AG20443 (cell line): ENCODE measurements at places on chromosomes 13 and 19.
A peak's percentile ranks its signal among the peaks of the same experiment; 100 is the strongest.

DNA sequence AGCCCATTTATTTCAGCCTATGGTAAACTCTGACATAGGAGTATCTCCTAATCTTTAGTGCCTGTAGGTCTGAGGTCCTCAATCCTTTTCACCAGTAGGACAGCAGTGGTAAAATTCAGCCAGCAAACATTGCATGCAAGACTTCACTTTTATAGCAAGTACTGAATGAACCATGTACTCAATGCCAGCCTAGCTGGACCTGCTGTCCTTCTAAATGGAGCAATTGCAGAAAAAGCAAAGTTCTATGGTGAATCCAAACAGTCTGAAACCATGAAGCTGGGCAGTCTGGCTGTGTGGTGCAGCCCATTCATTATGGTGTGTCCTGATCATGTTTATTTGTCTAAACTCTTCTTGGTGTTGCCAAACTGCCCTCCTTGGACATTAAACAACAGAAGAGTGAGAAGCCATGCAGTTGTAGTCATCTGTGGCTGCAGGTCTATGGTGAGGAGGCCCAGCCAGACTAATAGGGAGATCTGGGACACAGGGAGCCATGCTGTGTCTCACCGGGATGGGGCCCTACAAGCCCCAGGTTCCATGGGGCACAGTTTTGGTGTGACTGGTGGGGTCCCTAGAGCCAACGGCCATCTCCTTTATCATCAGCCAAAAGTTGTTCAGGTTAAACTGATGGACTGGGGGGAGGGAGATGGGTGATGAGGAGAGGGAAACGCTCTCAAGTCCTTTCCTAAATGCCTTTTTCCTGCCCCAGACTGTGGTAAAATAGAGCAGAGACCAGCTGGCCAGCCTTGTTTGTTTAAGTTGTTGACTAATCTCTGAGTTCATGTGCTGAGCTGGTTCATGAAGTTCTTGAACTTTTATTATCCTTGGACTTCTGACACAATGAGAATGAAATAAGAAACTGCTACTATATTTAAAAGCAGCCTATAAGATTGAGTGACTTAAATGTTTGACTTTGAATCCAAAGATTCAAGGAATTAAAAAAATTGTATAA is 20.6 kb upstream of the TNFSF11 start:
- no peak for DNase-seq

DNA sequence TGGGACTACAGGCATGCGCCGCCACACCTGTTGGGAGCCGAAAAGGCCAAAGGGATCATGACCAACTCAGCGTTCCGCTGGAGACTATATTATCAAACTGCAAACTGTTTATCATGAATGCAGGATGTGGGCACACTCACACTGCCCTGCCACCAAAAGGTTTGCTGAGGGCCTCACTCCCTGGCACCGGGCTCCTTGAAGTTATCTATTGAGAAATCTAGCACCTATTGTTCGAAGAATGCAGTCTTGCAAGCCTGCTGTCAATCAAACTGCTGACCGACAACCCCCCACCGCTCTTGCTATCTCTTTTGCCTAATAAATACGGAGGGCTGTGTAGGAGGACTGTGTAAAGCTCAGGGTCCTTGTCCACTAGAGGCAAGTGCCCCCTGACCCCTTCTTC is 5.2 kb upstream of the ZNF836 start:
- DNase-seq = no peak

DNA sequence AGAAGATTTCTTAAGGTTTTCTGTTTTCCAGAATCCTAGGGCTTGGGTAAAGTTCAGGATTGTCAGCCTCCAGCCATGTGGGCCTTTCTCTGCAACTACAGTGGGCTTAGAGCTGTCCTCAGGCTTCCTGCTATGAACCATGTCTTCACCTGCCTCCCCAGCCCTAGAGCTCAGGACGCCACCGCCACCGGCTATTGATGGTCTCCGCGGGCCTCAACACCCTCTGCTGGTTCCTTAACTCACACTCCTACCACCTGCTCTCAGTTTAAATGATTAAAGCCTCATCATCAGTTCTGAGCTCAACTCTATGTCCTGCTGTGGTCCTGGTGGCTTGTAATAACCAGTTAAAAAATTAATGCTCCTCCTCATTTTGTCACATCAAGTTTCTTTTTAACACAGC is 221.0 kb downstream of the EFNB2 start:
- DNase-seq = no peak

DNA sequence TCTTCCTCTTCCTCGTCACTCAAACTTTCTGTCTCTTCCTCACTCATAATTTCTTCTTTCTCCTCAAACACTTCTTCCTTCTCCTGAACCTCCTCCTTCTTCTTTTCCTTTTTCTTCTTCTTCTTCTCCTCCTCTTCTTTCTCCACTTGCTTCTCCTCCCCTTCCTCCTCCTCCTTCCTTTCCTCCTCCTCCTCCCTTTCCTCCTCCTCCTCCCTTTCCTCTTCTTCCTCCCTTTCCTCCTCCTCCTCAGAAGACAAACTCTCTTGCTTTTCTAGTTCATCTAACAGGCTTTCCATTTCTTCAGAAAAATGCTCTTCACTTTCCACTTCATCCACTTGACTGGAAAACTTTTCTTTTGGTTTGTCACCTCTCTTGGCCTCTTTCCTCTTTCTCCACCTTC is 19.8 kb downstream of the WDR87 start:
- no peak for DNase-seq

DNA sequence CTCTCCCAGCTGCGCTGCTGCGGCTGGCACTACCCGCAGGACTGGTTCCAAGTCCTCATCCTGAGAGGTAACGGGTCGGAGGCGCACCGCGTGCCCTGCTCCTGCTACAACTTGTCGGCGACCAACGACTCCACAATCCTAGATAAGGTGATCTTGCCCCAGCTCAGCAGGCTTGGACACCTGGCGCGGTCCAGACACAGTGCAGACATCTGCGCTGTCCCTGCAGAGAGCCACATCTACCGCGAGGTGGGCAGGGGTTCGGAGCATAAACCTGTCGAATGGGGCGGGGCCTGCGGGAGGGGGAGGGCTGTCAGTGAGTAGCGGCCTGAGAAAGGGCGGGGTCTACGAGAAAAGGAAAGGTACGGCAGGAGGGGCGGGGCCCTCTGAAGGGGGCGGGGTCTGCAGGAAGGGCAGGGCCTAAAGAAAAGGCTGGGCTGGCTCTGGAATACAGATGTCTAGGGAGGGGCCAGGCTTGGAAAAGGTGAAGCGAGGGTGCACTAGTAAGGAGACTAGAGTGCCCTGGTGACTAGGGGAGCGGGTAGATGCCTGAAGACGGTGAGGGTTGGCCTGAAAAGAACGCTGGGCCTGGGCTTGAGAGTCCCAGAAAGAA is 3.6 kb downstream of the CD37 start:
- peak; percentile 71 for DNase-seq
